Common myeloid progenitor, CD34-positive (primary cell): ENCODE measurements at places on chromosomes 7 and 10.
A peak's percentile ranks its signal among the peaks of the same experiment; 100 is the strongest.

DNA sequence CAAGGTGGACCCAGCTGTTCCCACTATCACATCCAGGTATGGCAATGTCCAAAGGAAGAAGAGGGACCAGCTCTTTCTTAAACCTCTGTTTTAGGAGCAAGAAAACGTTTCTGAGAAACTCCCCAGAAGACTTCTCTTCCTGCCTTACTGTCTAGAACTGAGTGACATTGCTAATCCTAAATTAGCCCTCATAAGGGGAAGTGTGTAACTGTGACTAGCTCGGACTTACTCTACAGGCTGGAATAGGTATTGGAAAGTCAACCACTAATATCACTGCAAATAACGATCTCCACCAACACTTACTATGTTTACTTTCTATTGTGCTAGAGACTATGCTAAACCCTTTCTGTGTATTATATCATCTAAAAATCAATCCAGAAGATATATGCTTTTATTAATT lies 49.9 kb upstream of the RELN start:
- DNase-seq = no peak

DNA sequence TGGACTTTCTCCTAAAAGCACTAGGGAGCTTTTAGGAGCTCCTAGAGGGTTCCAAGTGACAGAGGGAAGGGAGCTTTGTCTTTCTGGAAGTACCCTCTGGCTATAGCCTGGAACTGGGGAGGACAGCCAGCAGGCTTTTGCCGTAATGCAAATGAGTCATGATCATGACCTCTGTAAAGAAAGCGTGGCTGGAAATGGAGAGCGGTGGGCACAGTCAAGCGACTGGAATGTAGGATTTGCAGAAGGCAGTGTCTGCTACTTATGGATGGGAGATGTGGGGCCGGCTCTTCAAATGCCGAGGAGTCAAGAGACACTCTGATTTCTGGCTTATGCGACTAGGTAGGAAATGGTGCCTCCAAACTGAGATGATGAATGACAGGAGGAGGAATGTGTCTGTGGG lies 34.6 kb upstream of the PLPP4 start:
- no peak for DNase-seq

GRCh38 chr7:150781103-150781502 lies 19.1 kb downstream of the TMEM176B start:
- peak; percentile 65 for DNase-seq

GRCh38 chr10:19144206-19144605 lies 95.6 kb downstream of the MALRD1 start:
- DNase-seq = no peak

- no peak for DNase-seq
Observed at GRCh38 chr10:100520811-100521210, 1.1 kb upstream of the SEC31B start.

GRCh38 chr7:158362912-158363905 lies 224.4 kb downstream of the PTPRN2 start:
- no peak for DNase-seq

- no peak for DNase-seq
Observed at GRCh38 chr7:123271231-123271630, 71.5 kb upstream of the SLC13A1 start.
